Stimulated activated CD8-positive, alpha-beta memory T cell treated with anti-CD3 and anti-CD28 coated beads, Interleukin-4, amount 100 ng/mL, for 1 hour (primary cell): ENCODE measurements at places on chromosomes 7 and 10.
A peak's percentile ranks its signal among the peaks of the same experiment; 100 is the strongest.

DNA sequence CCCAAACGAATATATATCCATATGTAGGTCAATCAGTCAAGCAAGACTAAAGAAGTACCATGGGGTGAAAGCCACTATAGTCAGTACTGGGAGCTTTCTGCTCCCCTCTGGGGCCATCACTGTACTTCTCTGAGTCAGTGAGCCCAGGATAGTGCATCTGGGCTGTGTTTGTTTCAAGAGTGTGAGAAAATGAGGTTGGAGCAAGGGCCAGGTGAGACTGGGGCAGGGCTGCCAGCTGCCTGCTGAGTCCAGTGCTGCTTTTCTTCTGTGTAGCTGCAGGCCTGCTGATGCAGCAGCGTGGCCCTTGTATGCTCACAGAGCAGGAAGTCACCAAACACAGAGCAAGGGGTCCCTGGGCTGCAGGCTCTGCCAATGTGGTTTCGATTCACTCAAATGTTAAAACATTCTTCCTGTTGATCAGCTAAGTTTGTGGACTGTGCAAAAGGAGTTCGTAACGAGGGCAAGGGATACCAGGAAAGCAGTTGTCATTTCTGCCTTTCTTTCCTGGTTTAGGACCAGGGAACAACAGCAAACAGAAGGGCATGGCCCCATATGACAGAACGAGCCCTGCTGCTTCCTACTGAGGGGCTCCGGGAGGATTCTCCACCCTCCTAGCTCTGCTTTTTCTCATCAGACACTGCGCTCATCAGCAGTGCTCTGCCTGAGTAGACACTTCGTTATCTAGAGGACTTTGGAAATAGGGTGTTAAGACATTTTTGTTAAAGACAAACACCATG, 65.4 kb upstream of the TNS3 start:
- no peak for DNase-seq

DNA sequence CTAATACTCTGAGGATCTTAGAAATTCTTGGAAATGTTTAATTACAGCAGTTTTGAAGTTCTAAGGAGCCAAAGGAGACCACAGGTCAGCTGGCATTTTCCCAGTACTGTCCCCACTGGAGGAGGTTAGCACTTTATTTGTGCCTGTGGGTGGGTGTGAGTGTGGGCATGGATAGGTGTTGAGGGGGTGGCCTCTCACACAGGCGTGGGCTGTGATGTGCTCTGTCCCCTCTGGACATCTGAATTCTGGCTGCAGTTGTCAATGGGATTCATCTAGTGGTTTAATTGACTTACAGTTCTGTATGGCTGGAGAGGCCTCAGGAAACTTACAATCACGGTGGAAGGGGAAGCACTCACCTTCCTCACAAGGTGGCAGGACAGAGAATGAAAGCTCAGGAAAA, 135.4 kb upstream of the NAMPT start:
- DNase-seq: no peak

DNA sequence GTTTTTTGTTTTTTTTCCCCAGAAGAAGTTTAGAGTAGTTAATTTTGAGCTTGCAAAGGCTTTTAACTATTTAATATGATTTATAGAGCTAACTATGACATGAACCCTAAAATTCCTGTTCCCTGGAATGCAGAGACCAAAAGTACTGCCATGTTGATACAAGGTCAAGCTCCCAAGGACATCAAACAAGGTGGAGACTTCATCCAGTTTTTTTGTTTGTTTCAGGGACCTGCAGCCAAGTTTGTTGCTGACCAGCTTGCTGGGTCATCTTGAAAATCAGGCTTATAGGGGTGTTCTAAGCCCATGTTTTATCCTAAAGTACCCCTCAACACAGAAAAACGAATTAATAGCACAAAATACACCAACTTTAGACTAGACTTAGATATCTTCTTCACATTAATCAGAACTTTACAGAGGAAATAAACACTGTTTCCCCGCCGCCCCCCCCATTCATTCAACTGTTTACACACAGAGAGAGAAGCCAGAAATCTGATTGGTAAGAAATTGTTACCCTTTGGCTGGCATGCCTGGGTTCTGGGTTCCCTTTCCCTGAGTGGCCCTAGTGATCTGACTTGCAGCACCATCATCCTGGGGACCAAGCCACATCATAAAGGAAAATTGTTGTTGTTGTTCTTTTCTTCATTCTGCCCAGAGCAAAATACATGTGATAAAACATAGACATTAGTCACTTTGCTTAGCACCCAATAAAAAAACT, 860.5 kb downstream of the CCSER2 start:
- DNase-seq: no peak

GRCh38 chr7:15586266-15586665, 24.5 kb upstream of the AGMO start:
- no peak for DNase-seq

- DNase-seq: no peak
Observed at GRCh38 chr7:117489016-117489415, 9.2 kb downstream of the CFTR start.

- DNase-seq: no peak
Observed at GRCh38 chr10:28681291-28681763, 4.0 kb downstream of the BAMBI start.

GRCh38 chr10:35007858-35008301, 82.3 kb downstream of the CUL2 start:
- no peak for DNase-seq

- DNase-seq: no peak
Observed at GRCh38 chr7:46449743-46450142, 528.7 kb upstream of the IGFBP3 start.

GRCh38 chr10:103763374-103764202, 91.8 kb downstream of the SH3PXD2A start:
- no peak for DNase-seq

GRCh38 chr7:33503014-33503413, 373.6 kb downstream of the BBS9 start:
- DNase-seq: no peak

- no peak for DNase-seq
Observed at GRCh38 chr7:29322023-29322712, 127.6 kb downstream of the CHN2 start.

- no peak for DNase-seq
Observed at GRCh38 chr7:22629056-22629455, 97.9 kb upstream of the IL6 start.

GRCh38 chr10:62025901-62026879, 124.7 kb downstream of the ARID5B start:
- DNase-seq: no peak

DNA sequence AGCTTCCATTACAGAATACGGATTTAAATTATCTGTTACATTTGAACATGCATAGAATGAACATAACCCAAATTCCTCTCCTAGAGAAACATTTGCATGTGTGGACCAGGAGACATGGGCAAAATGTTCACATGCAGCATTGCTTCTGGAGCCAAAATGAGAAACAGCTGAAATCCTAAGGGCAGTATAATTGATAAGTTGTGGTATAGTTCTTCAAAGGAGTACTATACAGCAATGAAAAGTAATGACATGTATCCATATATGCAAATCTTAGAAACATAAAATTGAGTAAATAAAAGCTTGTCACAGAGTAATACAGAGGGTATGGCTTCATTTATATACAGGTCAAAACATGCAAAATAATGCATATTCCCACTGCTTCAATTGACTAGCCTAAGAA, 77.1 kb downstream of the RAB11FIP2 start:
- DNase-seq: no peak

DNA sequence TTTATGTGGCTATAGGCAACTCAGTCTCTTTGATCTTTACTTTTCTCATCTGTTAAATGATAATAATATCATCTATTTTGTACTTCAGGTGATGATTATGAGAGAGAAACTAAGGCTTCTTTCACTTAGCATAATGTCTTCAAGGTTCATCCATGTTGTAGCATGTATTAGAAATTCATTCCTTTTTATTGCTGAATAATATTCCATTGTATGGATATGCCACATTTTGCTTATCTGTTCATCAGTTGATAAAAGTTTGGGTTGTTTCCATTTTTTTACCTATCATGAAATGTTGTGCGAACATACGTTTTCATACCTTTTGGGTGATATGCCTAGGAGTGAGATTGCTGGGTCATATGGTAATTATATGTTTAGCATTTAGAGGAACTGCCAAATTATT, 7.2 kb upstream of the CDK13 start:
- no peak for DNase-seq

DNA sequence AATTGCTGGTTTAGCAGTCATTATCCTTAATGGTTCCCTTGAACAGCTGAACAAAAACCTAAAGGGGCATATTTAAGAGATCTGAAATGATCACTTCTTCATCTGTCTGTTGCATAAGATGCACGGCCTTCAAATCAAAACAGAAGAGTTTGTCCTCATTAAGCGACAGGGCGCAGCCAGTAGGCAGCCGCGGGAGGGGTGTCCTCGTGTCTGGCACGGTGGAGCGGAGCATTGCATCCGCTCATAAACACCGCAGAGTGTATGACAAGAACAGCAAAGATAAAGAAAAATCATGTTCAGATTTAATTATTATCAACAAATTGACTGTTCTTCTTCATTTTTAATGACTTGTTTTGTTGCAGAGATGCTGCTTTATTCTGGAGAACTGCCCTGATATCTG, 255.6 kb upstream of the ADARB2 start:
- DNase-seq: no peak

DNA sequence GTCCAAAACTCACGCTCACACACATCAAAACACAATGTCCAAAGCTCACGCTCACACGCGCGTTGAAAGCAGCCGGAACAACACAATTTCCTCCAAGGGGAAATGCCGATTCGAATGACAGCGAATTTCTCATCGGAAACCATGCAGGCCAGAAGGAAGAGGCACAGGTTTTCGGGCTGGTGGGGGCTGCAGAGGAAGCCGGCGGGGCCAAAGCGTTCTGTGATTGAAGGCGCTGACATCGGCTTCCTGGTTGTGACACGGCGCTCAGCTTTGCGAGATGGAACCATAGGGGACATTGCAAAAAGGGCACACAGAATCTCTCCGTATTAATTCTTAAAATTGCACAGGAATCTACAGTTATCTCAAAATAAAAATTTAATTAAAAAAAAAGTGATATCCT, 61.3 kb downstream of the FOXL3 start:
- peak; percentile 43 for DNase-seq

GRCh38 chr10:3287572-3288445, 115.2 kb upstream of the PITRM1 start:
- DNase-seq: no peak

GRCh38 chr7:112147793-112148361, 58.3 kb downstream of the DOCK4 start:
- no peak for DNase-seq

GRCh38 chr10:108787932-108788331, 1135.4 kb downstream of the XPNPEP1 start:
- no peak for DNase-seq

DNA sequence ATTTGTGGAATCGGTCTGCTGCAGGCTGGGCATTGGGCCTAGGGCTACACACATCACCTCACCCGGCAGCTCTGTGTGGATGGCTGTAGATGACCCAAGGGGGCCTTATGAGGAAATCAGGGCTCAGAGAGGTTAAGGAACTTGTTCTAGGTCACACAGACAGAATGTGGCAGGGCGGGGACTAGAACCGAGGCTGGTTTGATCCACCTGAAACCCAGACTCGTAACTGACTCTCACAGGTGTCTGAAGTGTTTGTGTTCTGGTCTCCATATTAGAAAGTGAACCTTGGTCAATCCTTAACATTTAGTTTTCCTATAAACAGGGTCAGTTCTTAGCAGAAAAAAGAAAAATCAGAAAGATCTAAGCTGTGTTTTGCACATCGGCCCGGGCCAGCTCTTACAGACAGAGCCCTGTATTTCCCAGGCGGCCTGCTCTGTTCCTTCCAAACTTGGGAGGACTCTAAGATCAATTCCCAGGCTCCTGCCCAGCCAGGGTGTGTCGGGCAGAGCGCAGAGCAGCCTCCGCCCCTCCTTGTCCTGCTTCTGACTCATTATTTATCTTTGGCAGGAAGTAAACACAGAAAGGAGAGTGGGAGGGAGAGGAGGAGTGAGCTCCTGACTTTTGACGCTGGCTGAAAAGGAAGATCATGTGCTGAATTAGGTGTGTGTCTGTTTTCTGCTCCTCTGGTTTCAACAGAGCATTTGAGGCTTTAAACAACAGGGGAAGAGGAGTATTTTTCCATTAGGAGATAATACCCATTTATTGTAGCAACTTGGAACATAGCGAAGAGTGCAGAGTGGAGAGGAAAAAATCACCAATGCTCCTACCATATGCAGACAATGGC, 74.1 kb downstream of the TACC2 start:
- DNase-seq: no peak

GRCh38 chr10:103605359-103606096, 112.0 kb downstream of the NEURL1 start:
- no peak for DNase-seq

- no peak for DNase-seq
Observed at GRCh38 chr10:90205340-90205739, 503.9 kb downstream of the KIF20B start.

- no peak for DNase-seq
Observed at GRCh38 chr7:39733881-39734632, 110.7 kb downstream of the RALA start.
